ENCODE measurements at places on chromosomes 3 and 15.

- DNase-seq, result no peak
Measured at GRCh38 chr15:90413411-90414379, 25.7 kb downstream of the IQGAP1 start.

GRCh38 chr15:69748576-69749185 is 296.1 kb downstream of the RPLP1 start:
- DNase-seq, result no peak

- DNase-seq, result no peak
Measured at GRCh38 chr3:6799264-6799915, 61.5 kb upstream of the GRM7 start.

GRCh38 chr15:73403171-73403570 is 34.4 kb upstream of the HCN4 start:
- DNase-seq, result no peak

DNA sequence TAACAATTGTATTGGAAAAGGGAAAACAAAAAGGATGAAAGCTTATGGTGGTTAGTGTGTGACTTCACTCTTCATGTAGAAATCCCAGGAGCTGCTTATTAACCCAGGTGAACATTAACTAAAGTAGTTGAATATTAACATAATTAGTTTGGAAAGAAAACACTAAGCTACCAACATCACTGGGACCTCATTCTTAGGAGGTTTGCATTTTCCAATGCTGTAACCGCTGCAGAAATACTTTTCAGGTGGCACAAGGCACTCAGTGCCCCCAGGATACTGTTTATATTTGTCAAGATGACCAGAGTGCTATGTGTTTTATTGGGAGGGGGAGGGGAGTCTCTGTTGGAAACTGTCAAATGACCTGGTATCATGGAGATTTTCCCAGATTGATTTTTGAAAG is 25.9 kb upstream of the VILL start:
- no peak for DNase-seq

DNA sequence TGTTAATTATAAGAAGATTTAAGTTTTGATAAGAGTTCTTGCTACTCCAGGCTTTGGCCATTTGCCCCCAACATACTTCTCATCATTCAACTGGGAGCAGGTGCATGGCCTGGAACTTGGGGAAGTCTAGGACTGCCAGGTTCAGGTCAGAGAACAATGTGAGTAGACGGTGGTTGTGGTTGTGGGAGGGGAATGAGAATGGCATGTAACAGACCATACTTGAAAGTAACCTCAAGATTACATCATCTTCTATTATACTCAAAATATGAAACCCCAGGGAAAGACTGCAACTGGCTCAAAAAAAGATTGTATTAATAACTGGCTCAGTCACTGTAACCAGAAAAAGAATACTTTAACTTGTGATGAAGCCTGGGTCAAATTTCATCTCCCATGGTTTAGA is 364.9 kb upstream of the DPPA4 start:
- DNase-seq, result no peak

- DNase-seq, result no peak
Measured at GRCh38 chr15:69934607-69935006, 163.1 kb downstream of the TLE3 start.

GRCh38 chr3:134406331-134407238 is 32.3 kb upstream of the AMOTL2 start:
- DNase-seq, result no peak

DNA sequence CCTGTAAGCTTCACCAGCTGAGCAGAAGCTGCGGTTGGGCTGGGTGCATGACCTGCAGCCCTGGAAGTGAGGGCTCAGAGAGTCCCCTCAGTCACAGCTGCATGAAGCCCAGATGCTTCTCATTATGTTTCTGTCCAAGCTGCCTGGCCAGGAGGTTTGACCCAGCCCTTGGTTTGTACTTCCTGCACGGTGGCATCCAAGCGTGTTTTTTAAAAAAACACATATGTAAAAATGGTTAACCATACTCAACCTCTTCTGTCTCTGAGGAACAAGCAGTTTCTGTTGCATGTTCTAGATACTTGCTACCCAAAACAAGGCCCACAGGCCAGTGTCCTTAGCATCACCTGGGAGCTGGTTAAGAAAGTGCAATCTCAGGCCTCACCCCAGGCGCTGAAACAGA is 76.0 kb upstream of the ATP10A start:
- no peak for DNase-seq

DNA sequence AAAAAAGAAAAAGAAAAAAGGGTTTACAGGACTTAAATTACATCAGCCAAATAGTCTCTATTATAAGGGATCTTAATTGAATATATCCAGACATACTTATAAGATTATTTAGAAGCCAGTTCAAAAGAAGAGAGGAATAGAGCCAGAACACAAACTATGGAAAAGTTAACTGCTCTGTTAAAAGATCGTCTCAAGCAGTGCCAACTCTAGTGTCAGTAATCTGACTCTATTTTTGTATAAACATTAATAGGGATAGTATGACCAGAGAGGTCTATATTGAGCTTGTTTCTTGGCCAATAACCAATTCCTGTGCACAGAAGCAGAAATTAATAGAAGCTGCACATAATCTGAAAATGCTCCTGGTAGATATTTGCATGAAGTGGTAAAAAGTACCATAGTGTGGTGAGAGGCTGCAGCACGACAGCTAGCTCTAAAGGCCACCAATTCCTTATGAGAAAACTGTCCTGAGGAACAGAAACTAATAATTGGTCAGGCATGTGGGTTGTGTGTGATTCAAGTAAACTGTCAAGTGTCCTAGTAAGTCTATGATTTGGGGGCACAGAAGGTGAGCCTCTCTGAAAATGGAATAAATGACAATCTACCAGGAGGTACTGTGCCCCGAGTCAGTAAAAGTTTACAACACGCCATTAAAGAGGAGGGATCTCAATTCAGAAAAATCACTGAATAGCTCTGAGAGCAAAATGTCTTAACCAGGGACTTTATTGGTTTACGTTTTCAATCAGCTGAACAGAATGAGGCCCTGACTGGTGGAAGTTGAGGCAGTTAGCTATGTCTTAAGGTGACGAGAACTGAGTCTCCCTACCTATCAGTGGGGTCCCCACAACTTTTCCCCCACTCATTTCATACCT is 51.5 kb upstream of the NANOGP8 start:
- no peak for DNase-seq

DNA sequence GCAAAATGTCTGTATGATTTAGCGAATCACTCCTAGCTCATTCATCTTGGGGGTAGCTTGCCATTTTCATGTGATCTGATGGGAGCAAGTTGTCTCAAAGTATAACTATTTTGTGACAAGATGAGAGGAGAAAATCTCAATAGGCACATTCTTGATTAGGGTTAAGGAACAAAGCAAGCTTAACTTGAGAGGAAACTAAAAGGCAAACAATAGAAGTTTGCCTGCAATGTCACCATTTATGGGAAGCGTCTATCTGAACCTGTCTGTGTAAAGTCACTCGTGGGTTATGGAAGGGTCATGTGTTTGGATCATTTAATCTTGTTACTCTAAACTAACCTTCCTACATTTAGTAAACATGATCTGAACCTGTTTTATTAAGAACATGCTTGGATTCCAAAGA is 232.5 kb downstream of the CDIN1 start:
- no peak for DNase-seq

DNA sequence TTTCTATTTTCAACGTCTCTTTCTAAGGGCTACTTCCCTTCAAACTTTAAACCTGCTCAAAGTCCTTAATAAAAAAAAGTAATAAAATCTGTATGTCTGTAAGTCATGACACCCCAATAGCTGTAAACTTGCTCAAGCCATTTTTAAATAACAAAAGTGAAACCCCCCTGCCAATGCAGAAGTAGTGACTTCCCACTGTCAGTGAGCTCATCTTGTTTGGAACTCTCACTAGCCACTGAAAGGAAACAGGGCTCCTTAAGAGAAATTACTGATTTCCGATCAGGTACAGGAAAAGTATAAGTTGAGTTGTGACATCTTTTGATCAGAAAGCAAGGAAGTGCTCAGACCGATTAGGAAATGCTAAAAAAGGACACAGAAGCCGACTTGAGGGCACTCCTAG is 27.6 kb upstream of the GPR171 start:
- no peak for DNase-seq

DNA sequence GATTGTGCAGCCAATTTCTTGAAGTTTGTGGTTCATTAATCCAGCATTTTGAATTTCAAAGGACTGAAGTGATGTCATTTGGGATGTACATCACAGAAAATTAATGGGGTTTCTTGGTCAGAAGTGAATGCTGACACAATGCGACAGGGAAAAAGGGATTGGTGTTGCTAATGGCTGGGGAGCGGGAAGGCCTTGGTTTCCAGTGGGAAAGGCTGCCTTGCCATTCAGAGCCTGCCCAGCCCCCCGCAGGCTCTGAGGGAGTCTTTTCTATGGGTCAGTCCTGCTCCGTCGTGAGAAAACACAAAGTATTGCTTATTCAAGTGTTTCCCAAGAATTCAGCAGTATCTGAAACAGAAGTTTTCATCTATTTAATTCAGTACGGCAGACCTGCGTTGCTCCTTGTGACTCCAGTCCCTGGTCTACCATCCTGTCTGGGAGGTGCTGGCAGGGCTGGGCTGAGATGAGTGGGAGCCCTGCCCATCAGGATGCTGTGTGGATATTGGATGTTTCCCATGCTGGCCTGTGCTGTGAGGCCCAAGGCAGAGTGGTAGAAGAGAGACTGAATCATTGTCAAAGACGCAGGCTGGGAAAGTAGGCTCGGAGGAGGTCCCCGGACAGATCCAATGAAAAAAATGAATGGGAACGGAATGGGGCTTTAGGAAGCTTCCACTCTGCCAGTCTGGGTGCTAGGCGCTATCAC is 111.2 kb upstream of the KLHL25 start:
- DNase-seq, result no peak

GRCh38 chr3:188010478-188010877 is 143.5 kb upstream of the LPP start:
- no peak for DNase-seq

- DNase-seq, result no peak
Measured at GRCh38 chr3:13559764-13560525, 11.0 kb downstream of the FBLN2 start.

DNA sequence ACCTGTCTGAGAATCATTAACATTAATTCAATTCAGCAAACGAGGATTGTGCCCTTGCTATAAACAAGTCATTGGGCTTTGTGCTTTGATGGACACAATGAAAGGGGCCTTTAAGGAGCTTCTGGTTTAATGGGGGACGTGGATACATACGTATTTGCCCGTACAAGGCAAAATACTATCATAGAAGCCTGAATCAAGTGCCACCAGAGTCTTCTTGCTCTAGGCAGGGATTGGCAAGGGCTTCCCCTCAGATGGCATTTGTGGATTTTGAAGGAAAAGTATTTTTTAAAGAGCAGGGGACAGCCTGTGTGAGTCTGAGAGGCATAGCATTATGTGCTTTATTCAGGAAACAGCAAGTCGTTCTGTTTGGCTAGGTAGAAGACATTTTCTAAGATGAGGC is 83.7 kb upstream of the NEDD4 start:
- DNase-seq, result no peak

- no peak for DNase-seq
Measured at GRCh38 chr3:151228666-151229040, 25.6 kb upstream of the GPR171 start.

- DNase-seq, result no peak
Measured at GRCh38 chr15:91627473-91628278, 225.8 kb upstream of the SLCO3A1 start.

Data from suprapubic skin (tissue), 4 donors.